ENCODE measurements at places on chromosomes 11 and 22.

GRCh38 chr11:20388096-20389055, 860 bp downstream of the PRMT3 start:
- DNase-seq = peak; percentile 7

GRCh38 chr11:72352859-72353551, 81.3 kb downstream of the CLPB start:
- DNase-seq = peak; percentile 70

DNA sequence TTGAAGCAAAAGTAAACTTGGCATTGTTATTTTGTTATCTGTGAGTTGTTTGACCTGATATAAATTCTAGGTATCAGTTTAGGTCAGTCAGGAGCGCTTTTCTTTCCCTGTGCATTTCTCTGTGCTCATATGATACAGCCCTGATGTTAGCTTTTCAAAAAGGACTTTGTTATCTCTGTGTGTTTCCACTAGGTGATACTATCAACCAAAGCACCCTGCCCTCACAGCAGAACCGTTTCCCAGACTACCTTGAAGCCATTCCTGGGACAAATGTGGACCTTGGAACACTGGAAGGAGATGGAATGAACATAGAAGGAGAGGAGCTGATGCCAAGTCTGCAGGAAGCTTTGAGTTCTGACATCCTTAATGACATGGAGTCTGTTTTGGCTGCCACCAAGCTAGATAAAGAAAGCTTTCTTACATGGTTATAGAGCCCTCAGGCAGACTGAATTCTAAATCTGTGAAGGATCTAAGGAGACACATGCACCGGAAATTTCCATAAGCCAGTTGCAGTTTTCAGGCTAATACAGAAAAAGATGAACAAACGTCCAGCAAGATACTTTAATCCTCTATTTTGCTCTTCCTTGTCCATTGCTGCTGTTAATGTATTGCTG, 87.7 kb upstream of the BIRC3 start:
- DNase-seq = no peak

- no peak for DNase-seq
Measured at GRCh38 chr11:78203184-78203583, 14.5 kb downstream of the USP35 start.

GRCh38 chr11:16225623-16226022, 130.7 kb downstream of the SOX6 start:
- no peak for DNase-seq

DNA sequence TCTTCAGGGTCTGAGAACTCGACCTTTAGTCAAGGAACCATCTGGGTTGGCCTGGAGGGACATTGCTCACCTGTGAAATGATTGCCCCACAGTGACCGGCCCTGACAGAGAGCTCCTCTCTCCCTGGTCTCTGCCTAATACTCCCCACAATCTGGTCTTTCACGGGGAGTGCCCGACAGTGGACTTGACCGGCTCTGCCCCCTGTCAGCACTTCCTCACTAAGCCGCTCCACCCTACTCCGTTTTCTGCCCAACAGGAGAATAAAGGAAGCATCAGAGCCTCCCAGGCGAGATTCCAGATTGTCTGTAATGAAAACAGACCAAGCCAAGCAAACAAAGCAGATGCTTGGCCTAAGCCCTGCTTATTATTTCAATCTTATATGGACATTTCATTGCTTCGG, 87.8 kb downstream of the FBXO7 start:
- no peak for DNase-seq

- DNase-seq = no peak
Measured at GRCh38 chr22:37336579-37336978, 54.3 kb downstream of the CYTH4 start.

DNA sequence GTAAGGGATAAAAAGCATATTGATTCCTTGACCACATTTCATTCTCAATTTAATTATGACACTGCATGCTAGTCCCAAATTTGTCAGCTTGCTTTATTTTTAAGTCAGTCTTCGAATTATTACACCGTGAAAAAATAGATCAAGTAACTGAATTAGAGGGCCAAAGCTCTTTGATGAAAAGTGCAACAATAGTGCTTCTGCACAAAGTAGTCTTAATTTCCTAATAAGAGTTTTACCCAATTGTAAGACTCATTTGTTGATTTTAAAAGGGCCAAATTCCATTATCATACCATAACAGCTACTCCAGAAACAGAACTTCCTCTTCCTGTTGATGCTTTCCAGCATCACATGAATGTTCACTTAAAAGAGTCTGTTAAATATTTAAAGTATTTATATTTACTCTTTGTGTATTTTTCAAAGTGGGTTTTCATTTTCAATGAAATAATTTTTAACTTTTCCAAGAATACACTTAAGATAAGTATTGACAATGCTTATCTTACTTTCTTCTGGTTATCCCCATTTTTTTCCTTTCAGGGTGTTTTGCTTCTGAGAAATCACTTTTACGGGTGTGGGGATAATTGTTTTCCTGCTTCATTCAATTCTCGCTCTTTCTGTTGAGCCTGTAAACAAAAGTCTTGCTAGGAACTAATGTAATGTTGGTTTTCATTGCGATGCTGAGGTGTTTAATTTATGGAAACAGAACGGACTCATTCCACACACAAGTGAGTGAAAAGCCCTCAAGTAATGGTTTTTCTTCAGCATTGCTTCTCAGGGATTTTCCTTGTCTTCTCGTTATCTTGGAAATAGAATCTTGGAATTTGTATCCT, 2.1 kb downstream of the ARHGEF12 start:
- no peak for DNase-seq

DNA sequence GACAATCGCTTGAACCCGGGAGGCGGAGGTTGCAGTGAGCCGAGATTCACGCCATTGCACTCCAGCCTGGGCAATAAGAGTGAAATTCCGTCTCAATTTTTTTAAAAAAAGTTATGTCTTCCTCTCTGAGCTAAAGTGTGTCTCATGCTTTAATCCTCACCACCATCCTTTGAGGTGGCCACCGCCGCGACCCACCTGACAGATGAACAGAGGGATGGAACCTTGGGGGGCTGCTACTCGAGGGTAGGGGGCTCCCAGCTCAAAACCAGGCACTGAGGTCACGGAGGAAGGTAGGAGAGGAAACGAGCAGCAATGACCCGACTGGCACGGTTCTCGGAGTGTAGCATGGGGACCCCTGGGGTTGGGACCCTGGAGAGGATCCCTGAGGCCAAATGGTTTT, 10.7 kb upstream of the POLDIP3 start:
- DNase-seq = peak; percentile 34

- DNase-seq = no peak
Measured at GRCh38 chr11:92362989-92363388, 138.4 kb downstream of the FAT3 start.

All from left lung (tissue), 14 donors.